ENCODE measurements at places on chromosomes 4 and X. TPM values are rescaled to one million over a fixed set of nuclear protein-coding genes. Genes with fewer than 3 reads are reported as not detected.
A peak's percentile ranks its signal among the peaks of the same experiment; 100 is the strongest.

- DNase-seq: no peak
These were observed 5.1 kb upstream of the PRDX4 start for GRCh38 chrX:23662187-23662586.

Gene TRIM61
- total RNA-seq: not detected

Gene CXXC4
- 3.9 TPM for total RNA-seq

Gene FAM133A
- total RNA-seq: not detected

GRCh38 chr4:182880387-182881356 lies 36.5 kb downstream of the DCTD start:
- DNase-seq: no peak

Gene VSIG1
- 0.33 TPM for total RNA-seq

DNA sequence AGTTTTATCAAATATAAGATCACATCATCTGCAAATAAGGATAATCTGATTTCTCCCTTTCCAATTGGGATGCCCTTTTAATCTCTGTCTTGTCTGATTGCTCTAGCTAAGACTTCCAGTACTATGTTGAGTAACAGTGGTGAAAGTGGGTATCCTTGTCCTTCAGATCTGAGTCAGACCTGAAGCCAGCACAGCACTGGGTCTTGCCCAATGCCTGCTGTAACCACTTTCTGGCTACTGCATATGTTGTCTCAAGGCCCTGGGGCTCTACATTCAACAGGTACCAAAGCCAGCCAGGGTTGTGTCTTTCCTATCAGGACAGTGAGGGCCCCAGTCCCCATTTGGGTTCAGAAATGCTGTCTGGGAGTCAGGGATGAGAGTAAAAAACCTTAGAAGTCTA lies 90.3 kb downstream of the CYSLTR1 start:
- DNase-seq: no peak

GRCh38 chr4:153266988-153267387 lies 62.7 kb downstream of the TRIM2 start:
- peak; percentile 36 for DNase-seq

GRCh38 chr4:24472514-24473308 lies 111.6 kb downstream of the DHX15 start:
- DNase-seq: peak; percentile 72

DNA sequence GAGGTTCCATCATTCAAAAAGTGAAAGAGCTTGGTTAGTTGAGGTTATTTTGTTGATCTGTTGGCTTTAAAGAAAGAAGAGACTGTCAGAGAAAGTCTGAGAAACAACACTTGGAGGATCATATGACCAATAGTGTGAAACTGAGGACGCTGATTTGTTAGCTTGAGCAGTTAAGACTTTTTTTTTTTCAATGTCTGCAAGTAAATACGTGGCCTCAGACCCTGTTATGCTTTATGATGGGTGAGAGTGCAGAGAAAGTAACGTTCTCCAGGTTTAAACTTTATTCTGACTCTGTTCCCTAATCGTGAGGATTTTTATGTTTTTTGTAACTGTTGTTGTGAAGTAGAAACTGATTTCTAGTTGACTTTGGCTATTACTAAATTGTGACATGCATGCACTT lies 45.9 kb downstream of the GAB1 start:
- no peak for DNase-seq

- no peak for DNase-seq
These were observed 14.8 kb upstream of the PAQR3 start for GRCh38 chr4:78953769-78954666.

Data from body of pancreas (tissue), 4 donors.